ENCODE measurements at places on chromosomes 16 and 17.

GRCh38 chr16:168424-168823 is 2.6 kb downstream of the HBM start:
- no peak for DNase-seq

- DNase-seq, result no peak
Observed at GRCh38 chr17:75830164-75831031, 13.8 kb downstream of the UNC13D start.

DNA sequence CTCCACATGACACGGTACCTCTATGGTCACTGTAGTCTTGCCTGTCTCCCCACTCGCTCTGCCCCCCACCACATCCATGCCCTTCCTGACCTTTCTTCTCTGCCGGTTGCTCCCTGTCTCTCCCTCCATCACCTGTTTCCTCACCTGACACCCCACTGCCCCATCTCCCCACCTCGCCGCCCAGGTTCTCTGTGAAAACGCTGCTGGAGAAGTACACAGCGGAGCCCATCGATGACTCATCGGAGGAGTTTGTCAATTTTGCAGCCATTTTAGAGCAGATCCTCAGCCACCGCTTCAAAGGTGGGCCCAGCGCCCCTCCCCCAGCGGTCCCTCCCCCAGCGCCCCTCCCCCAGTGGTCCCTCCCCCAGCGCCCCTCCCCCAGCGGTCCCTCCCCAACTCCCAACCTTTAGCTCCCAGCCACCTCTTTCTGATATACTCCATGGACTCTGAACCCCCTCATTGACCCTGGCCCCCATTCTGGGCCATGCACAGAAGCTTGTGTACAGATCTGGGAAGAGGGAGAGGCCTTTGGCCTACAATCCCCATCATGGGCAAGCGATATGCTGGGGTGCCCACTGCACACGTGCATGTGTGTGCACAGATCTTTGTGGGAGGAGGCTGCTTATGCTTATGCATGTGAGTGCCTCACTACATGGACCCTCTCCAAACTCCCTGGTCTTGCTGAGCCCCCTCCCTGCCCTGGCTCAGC is 4.1 kb downstream of the RUNDC3A start:
- DNase-seq, result no peak

DNA sequence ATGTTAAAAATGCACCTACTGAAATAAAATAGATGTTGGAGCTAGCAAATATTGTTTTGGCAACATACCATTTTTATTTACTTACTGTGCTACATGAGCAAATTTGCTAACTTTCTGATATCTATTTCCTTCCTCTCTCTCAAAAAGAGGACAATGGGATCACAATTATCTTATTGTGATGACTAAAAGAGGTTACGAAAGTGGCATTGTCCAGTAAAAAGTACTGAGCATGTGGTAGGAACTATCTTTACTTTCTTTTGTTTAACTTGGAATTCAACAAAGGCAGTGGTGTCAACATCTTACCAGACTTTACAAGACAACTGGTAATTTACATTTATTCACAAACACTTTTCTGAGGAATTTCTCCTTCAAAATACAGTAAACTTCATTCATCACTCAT is 1542.6 kb upstream of the CDH8 start:
- DNase-seq, result no peak

- DNase-seq, result no peak
Observed at GRCh38 chr16:67129422-67129821, 19.7 kb downstream of the PHAF1 start.

DNA sequence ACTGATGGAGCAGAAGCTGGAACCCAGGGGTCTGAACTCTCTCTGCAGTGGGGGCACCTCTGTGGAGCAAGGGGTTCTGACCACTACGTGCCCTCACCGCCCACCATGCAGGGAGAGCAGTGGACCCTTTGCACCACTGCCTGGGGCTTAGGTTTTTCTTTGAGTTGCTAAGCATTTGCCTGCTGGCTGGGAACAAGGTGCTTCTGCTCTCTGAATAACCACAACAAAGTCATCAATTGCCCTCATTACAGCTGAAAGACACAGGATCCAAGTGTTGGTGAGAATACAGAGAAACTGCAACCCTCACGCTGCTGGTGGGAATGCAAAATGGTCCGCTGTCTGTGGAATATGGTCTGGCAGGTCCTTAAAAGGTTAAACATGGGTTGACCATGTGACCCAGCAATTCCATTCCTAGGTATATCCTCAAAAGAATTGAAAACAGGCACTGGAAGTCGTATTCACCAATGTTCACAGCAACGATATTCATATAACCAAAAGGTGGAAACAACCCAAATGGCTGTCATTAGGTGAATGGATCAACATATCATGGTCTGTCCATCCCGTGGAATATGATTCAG is 22.8 kb downstream of the NLRC3 start:
- DNase-seq, result no peak

DNA sequence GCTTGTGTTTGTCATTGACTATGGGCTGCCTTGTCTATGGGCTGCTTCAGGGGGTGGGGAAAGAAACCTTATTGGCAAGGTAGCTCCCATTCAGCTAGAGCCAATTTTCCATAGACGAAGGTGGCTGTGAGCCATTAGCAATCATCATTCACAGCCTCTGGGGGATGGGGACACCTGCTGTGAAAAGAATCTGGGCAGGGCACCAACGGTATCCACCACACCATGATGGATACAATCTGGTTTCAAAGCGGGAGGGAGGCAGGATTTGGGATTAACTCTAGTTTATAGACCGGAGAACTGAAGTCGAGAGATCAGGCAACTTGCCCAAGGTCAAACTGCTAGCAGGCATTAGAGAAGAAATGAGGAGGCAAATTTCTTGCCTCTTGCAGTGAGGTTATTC is 182.3 kb downstream of the SHISA9 start:
- DNase-seq, result no peak

GRCh38 chr17:921161-921560 is 58.4 kb downstream of the NXN start:
- peak; percentile 57 for DNase-seq

GRCh38 chr16:57759541-57760356 is 24.2 kb downstream of the KATNB1 start:
- DNase-seq, result no peak

GRCh38 chr16:84874004-84874435 is 54.2 kb downstream of the CRISPLD2 start:
- no peak for DNase-seq

- DNase-seq, result no peak
Observed at GRCh38 chr17:34930283-34930682, 31.0 kb downstream of the CCT6B start.

DNA sequence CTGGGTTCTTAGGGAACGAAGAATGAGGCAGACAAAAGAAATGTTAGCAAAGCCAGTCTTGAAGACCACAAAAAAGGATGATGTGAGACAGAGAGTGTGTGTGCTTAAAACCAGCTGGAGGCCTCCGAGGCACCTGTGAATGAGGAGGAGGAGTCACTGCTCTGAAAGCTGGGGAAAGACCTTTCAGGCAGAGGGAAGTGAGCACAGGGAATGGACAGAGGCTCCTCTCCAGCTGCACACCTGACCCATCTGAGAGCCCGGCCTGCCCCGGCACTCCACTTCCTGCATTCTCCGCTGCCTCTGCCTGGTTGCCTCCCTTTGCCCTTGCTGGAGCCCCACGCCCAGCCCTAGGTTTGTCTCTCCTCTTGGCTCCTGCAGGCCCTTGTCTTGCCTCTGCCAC is 55.2 kb upstream of the SREBF1 start:
- no peak for DNase-seq

- no peak for DNase-seq
Observed at GRCh38 chr17:2723505-2723996, 12.0 kb upstream of the CLUH start.

DNA sequence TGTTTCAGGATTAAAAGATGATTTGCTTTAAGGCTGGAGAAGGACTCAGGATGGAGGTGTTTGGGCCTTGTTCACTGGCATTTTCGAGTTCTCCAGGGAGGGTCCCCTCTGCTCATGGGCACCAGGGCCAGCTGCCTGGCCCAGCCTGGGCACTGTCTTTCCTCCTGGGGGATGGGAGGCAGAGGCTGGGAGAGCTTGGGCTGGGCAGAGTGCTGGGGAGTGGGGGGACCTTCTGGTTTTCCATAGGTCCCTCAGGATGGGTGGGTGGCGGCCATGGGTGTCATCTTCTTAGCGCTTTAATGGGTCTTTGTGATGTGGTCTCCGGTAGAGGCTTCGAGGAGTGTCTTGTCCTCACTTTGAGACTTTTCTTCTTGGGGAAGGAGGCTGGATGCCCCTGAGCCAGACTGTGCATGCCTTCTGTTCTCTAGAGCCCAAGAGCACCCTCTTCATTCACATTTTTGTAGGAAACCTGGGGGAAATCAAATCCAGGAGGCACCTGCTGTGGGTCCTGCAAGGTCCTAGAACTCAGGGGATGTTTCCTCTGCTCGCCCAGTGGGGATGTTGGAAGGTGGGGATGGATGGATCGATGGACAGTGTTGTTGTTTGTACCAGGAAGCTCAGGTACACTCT is 5.7 kb downstream of the NKD1 start:
- no peak for DNase-seq

DNA sequence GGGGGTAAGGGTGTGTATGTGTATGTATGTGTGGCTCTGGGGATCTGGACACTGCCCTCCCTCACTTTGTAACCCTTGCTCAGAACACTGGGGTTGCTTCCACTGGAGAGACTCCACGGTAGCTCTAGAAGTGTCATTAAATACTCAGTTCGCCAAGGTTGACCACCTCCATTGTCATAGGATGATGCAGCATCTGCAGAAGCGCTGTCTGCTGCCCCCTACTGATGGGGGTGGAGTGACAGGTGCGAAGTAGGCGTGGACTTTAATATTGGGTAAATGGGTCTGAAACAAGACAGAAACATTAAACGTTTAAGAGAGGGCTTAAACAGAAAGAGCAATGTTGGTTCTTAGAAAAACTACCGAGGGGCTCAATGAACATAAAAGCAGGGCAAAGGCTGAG is 35.5 kb upstream of the STAC2 start:
- DNase-seq, result no peak

DNA sequence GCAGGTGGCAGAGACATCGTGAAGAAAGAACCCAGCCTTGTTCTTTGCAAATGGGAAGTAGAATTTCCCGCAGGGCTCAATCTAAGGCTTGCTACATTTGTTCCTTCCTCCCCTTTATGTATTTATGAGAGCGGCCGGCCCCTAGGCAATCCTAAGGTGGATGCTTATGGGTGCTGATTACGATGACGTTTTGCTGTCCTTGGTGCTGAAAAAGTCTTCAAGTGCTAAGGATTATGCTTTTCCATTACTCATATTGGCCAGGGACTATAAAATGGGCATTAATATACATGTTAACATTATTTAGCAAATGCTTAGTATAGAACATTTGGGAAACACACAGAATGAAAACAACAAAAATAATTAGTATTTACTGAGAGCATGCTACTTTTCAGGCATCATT is 313.3 kb upstream of the XYLT1 start:
- DNase-seq, result no peak

DNA sequence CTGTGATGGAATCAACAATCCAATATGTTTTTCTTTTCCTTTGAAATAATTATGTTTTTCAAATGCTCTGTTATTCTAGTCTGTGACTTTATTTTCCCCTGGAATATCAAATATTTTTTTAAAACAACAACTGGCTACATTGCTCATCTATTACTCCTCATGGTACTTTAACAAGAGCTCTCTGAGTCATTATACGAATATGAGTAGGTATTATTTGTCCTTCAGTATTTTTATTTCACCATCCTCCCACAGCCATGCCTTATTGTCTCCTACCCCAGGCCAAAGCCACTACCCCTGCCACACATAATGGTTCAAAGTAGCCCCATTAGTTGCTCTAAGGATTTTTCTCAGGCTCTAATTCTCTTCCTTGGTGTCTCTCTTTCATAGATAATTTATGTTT is 1572.3 kb downstream of the CDH8 start:
- no peak for DNase-seq

- no peak for DNase-seq
Observed at GRCh38 chr16:20829536-20829935, 23.2 kb downstream of the REXO5 start.

DNA sequence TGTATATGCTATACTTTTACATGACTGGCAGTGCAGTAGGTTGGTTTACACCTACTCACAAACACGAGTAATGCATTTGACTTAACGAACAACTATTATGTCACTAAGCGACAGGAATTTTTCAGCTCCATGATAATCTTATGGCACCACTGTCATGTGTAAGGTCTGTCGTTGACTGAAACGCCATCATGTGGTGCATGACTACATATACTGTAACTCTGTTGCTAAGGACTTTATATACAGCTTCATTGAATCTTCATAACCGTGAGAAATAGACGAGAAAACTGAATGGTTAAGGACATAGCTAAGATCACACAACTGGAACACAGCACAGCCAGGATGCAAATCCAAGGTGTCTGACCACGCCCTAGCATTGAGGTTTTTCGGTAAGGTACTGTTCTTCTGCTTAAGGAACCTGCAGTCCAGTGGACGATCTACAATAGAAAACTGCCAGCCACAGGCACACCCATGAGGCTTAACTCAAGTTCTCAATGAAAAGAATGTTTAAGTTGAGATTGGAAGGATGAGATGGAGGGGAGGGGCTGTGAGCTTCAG is 3.3 kb downstream of the CFAP20 start:
- no peak for DNase-seq

DNA sequence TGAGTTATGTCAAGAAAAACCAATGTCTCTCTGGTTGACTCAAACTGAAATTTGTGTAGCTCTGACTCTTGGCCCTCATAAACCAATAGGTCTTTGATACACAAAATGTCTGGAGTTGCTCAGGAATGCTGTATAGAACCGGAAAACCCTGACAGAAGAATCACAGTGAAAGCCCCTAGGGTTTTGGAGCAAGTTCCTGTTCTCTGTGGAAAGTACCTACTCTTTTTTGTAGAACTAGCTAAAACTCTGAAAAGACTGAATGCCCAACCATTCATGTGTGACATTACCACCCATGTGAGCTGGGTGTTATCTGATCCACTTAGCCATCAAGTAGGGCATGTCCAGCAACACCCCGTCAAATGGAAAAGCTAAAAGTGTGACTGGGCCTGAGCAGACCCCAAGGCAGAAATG is 28.8 kb downstream of the CCL4 start:
- no peak for DNase-seq

- DNase-seq, result peak; percentile 76
Observed at GRCh38 chr17:29159306-29159860, 20.8 kb downstream of the MYO18A start.

All from posterior cingulate gyrus (tissue), 11 donors.